ENCODE measurements at places on chromosomes 5 and 9. TPM values are rescaled to one million over a fixed set of nuclear protein-coding genes. Genes with fewer than 3 reads are reported as not detected.

MAT2B gene
- 46.3 TPM for total RNA-seq

COL5A1 gene
- 16.0 TPM for total RNA-seq

HTR4 gene
- not detected for total RNA-seq

ABCA1 gene
- total RNA-seq, result 13.7 TPM

FAM174A gene
- total RNA-seq, result 12.9 TPM

PTGES gene
- 15.3 TPM for total RNA-seq

C1QTNF3 gene
- total RNA-seq, result 0.36 TPM

CCL27 gene
- total RNA-seq, result not detected

CACNA1B gene
- total RNA-seq, result 0.07 TPM

- no peak for DNase-seq
Measured at GRCh38 chr9:133443982-133444381, 15.8 kb upstream of the CACFD1 start.

GRCh38 chr5:143121135-143121475, 282.4 kb downstream of the NR3C1 start:
- no peak for DNase-seq

- no peak for DNase-seq
Measured at GRCh38 chr9:36039696-36040095, 3.0 kb downstream of the RECK start.

- peak; percentile 82 for DNase-seq
Measured at GRCh38 chr5:150473673-150474358, 24.3 kb upstream of the RPS14 start.

DNA sequence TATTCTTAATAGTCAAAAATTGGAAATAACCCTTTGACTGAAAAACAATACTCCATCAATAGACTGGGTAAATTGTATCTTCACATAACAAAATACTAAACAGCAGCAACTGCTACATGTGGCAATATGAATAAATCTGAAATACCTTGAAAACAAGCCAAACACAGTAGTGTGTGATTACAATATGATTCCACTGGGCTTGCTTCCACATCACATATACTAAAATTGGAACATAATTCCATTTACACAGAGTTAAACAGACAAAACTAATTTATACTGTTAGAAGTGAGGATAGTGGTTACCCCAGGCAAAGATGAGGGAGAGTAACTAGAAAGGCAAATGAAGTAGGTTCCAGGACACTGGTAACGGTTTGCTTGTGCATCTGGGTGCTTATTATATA, 20.4 kb downstream of the FNIP1 start:
- DNase-seq, result no peak

DNA sequence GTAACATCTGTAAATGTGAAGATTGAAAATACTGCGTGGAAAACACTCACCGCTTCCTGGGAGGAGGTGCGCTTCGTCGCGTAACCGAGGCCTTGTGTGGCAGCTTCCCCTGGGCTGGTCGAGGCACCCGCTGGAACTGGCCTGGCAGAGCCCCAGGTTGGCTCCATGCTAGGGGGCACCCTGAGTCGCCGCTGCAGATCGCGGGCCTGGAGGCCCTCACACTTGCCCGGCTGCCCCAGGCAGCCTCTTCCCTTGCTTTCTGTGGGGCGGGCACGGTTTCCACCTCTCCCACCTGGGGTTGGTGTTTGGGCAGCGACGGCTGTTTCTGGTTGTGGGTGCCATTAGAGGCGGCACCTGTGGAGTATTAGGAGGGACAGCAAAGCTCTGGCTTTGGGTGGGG, 852 bp downstream of the ZNF354C start:
- no peak for DNase-seq

DNA sequence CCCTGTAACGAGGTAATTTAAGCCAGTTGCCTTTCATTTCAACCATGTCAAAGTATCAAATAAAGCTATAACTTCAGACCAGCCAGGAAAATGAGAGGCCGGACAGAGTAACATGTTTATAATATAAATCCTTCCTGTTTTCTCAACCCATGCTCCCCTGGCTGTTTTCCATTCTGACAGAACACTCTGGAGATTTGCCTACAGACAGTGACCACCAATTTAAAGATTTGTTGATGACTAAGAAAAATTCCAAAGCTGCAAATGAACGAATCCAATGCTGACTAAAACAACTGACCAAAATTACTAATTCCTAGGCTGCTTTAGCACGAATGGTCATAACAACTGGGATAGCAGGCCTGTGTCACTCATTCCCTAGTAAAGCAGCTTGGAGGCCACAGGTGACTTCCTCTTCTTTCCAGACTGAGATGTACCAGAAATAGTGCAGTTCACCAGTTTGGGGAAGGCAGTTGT, 141.4 kb downstream of the AOPEP start:
- DNase-seq, result peak; percentile 89

DNA sequence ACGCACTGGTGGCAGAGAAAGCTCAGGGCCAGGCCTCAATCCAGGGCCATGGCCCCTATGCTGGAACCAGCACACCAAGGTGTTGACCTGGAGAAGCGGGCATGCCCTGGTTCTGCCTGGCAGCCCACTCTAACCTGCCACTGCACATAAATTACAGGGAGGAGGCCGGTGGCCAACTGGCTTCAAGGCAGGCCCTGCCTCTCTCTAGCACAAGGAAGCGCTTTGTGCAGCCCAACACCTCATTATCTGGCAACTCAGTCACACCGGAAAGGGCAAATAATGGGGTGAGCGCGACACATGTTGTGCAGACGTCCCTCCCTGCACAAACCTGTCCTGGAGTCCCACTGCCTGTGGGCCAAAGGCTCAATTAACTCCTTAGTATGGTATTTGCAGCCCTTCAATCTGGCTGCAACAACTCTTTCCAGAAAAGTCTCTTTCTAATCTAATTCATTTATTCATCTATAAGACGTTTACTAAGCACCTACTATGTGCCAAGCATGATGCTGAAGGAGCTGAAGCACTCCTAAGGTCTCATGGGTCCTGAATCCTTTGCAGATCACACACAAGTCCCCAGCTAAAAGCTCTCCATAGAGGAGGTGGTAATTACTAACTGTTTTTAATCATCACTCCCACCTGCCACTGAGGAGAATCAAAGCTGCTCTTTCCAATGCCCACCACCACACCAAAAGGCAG, 24.9 kb downstream of the SHB start:
- DNase-seq, result no peak

- DNase-seq, result no peak
Measured at GRCh38 chr5:151092762-151093161, 11.9 kb upstream of the TNIP1 start.

- peak; percentile 74 for DNase-seq
Measured at GRCh38 chr9:114785866-114786650, 19.8 kb downstream of the TNFSF15 start.

DNA sequence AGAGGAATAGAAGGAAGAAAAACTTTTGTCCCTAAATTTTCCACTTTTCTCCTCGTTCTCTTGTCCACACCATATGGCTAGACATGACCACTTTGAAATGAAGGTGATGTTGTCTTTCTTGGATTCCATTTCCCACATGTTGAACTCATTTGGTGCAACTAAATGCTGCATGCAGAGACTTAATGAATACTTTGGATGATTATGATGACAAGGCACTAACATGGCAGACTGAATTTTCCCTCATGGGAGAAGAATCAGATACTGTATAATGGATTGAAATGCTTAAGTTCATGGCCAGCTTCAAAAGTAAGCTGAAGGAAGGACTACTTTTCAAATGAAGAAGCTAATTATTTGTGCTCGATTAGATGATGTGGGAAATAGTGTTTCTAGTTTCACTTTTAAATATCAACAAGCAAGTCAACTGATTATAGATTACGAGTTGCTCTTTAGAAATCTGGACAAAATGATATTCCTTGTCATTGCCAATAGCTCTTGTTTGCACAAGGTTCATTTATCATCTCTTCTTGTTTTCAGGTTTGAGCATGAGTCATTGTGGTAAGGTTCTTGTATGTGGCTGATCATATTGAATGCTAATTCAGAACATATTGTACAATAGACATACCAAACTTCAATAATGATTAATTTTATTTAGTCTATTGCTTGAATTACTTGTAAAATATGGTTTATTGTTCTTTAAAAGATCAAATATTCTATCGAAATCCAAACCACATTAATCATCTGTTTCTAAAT, 501.3 kb upstream of the FTMT start:
- DNase-seq, result no peak

DNA sequence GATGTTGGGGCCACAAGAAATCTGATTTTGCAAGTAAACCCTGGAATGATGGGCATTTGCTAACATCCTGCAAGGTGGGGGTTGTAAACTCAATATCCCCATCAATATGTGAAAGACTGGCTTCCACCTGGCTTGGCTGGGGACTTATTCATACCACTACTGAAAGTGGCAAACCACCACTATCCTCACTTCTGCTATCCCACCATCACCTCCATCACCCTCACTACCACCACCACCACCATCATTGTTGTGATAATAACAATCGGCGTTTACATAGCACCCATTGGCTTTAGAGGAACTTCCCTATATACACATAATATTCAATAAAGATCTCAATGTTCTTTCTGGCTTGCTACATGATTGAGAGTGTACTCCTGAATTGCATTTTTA, 224.7 kb upstream of the DAP start:
- no peak for DNase-seq

DNA sequence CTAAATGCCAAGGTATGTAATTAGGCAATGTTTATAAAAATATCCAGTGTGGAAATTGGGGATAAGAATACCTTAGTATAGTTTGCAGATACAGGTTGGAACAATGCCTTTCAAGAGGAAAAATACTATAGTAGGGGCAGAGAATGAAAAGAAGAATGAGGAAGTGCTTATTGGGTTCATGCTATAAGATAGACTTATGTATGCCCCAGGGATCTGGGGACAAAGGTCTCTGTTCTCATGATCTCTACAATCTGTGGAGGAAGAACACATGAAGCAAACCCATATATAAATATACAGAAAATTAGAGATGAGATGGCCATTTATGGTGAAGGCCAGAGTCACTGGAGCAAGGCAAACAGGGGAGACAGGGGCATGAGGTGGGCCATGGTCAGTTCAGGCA, 106.5 kb upstream of the DAB2 start:
- DNase-seq, result no peak

- no peak for DNase-seq
Measured at GRCh38 chr5:96616801-96617200, 45.4 kb upstream of the CAST start.

DNA sequence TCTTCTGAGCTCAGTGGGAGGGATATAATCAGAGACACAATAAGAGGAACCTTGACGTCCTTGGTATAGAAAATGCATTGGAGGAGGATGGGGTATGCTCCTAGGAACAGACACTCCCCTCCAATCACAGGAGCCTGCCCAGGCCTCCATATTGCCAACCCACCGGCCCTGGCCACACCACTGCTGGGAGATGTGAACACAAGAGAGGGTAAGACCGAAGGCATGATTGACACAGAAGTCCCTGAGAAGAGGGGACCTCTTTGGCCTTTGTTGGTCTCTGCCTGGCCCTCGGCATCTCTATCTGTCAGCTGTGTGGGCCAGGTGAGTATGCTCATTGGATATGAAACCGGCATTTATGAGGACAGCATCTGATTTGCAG, 62.0 kb downstream of the CRB2 start:
- DNase-seq, result no peak

DNA sequence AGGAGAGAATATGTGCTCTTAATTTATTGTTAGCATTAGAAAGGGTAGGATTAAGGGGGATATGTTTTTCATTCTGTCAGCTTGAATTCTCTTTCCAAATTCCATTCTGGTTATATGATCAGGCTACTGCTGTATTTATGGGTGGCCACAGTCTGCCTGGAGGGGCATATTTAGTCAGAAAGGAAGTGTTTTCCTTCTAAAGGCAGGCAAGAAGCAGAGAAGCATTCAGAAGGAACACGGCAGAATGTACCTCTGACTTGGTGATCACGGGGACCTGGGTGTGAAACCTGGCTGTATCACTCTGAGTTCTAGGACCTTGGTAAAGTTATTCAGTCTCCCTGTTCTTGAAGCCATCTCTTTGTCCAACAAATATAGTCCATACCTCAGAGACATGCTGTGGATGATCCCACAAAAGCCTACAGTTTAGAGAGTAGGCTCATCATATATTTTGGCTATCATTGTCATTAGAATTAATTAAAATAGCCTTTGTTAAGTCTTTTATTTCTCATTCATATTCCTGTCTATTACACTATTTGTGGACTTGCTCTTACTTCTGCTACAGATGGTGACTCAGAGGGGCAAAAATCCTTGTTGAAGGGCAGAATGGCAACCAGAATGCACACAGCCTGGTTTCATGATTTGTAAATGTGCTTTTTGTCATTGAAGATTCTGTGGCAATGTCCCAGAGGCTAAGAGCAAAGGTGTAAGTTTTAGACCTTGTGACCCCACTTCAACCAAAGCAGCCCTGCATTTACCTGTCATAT, 2.7 kb downstream of the TNC start:
- DNase-seq, result no peak

DNA sequence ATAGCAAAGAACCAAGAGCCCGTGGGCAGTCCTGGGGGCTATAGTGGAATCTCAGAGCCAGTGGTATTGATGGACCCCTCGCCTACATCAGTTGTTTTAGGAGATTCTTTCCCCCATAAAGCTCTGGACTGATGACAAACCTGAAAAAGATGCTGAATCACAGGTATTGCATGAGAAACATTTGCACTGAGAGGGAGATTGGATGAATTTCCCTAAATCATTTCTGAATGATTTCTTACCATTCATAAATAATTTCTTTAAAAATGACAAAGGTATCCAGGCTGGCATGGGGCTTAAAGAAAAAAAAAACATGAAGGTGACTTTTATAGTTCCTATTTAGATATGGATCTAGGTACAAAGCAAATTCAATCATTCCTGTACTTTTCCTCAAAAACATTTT, 54.0 kb upstream of the SLIT3 start:
- DNase-seq, result no peak

DNA sequence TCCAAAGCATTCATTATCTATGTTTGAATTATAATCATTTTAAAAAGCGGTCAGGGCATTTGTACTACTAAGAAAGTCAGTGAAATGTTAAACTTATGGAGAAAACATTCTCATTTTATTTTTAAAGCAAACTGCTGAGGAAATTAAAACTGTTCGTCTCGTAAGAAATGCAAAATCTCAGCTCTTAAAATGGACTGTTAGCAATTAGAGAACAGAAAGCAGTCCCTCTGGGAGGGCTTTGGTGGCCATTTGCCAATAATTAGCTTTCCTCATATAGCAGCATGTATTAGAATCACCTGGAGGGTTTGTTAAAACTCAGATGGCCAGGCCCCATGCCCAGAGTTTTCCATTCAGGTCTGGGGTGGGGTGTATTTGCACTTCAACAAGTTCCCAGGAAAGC, 120.7 kb upstream of the RASEF start:
- no peak for DNase-seq

- no peak for DNase-seq
Measured at GRCh38 chr5:78792345-78793055, 143.9 kb upstream of the LHFPL2 start.

- no peak for DNase-seq
Measured at GRCh38 chr5:171418982-171419687, at the start of gene FGF18. Gene FGF18, plus strand, starts transcription at chr5:171419647. Its CDS starts 553 bp downstream, at chr5:171420200.
